ENCODE measurements at places on chromosomes 7 and 10. TPM values are rescaled to one million over a fixed set of nuclear protein-coding genes. Genes with fewer than 3 reads are reported as not detected.

SORCS3 gene
- not detected for total RNA-seq

LANCL2 gene
- 13.8 TPM for total RNA-seq

PGAM1 gene
- total RNA-seq = 354 TPM

POU6F2 gene
- not detected for total RNA-seq

PLAU gene
- 11.2 TPM for total RNA-seq

CRYGN gene
- not detected for total RNA-seq

SORCS1 gene
- not detected for total RNA-seq

TMEM184A gene
- 9.5 TPM for total RNA-seq

TAS2R41 gene
- not detected for total RNA-seq

TPST1 gene
- 11.8 TPM for total RNA-seq

ANKRD16 gene
- total RNA-seq = 5.4 TPM

DNAJB6 gene
- total RNA-seq = 72.9 TPM

HERC4 gene
- total RNA-seq = 20.0 TPM

All from HepG2 (cell line).